ENCODE measurements at places on chromosomes 12 and 14. TPM values are rescaled to one million over a fixed set of nuclear protein-coding genes. Genes with fewer than 3 reads are reported as not detected.
A peak's percentile ranks its signal among the peaks of the same experiment; 100 is the strongest.

DNA sequence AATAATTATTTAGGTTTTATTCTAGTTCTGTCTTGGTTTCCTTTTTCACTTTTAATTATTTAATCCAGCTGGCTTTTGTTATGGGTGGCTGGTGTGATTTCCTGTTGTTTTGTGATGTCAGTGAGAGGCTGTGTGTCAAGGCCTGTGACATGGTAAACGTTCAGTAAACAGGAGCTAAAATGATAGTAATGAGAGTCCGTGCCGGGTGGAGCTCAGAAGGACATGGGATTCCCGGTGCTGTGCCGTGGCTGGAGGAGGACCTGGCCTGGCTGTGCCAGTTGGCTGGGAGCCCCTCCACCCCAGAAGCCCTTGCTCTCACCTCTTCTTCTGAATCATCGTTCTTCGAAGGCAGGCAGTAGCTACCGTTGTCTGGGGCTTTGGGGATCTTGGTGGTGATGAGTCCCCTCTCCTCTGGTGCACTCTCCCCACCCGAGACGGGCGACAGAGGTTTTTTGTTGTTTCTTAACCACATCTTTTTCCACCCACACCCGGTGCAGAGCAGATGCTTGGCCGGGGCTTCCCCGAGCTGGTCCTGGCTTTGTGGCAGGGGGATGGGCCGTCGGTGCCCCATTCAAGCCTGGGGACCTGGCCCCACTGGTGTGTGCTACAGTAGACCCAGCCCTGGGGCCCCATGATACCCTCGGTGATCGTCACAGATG is 29.1 kb downstream of the SH2B3 start:
- H3K4me1 ChIP-seq: peaks cover 100% of the 10 kb centered on the region
- H3K36me3 ChIP-seq: peaks cover 17% of the 10 kb centered on the region
- peak overlapping the region; percentile 91 for H3K27ac ChIP-seq
- peak; percentile 93 for DNase-seq
- H3K27me3 ChIP-seq: no peaks in the 10 kb centered on the region

- H3K4me3 ChIP-seq: no peak overlapping the region
- H3K27ac ChIP-seq: no peak overlapping the region
Measured at GRCh38 chr12:242496-242895, 20.1 kb downstream of the SLC6A13 start.

- no peak overlapping the region for H3K27ac ChIP-seq
- H3K4me1 ChIP-seq: no peaks in the 10 kb centered on the region
- peak; percentile 63 for DNase-seq
- H3K36me3 ChIP-seq: peaks cover 74% of the 10 kb centered on the region
- H3K4me3 ChIP-seq: no peak overlapping the region
- H3K27me3 ChIP-seq: no peaks in the 10 kb centered on the region
Measured at GRCh38 chr14:102969060-102969791, 46.8 kb downstream of the AMN start.

RNASE1 gene
- total RNA-seq: 219 TPM

DNA sequence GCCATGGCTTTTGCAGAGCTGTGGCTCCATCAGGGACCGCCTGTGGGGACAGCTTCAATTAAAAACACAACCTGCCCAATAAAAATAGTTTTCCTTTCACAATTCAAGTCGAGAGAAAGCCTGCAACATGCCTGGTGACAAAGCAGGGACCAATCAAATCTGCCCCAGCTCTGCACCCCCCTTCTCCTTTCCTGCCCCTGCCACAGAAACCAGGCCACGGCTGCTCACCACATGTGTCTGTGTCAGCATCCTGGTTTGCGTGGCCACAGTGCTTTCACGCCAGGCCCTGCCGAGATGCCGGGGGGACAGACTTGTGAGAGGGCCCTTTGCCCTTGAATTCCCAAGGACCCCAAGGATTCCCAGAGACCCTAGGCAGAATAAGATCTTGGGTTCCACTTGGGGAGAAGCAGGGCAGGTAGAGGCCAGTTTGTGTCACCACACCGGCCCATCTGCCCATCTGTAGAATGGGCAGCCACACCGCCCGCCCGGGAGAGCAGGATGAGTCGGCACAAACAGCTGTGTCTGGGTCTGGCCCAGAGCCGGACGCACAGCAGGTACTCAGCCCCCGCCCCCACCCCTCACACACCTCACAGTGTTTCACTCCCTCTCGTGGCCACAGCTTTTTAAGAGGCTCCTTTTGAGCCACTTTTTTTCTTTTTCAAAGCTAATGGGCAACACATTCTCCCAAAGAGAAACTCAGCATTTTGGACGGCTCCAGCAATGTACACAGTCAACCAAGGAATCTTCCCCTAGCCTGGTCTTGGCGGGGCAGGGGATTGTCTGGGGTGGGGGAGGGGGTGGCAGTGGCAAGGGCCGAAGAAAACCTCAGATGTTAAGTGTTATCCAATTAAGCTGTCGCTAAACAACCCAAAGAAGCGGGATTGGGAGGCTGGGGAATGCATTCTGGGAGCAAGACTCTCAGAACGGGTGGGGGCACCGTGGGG is 41.5 kb downstream of the BCL11B start:
- peak; percentile 84 for DNase-seq
- H3K4me3 ChIP-seq: no peak overlapping the region
- H3K36me3 ChIP-seq: no peaks in the 10 kb centered on the region
- no peaks in the 10 kb centered on the region for H3K4me1 ChIP-seq
- H3K27me3 ChIP-seq: peaks cover 62% of the 10 kb centered on the region
- H3K27ac ChIP-seq: peak overlapping the region; percentile 66

TGFB3 gene
- total RNA-seq: 8.8 TPM

GRCh38 chr14:90733139-90733808 is 83.0 kb downstream of the TTC7B start:
- DNase-seq: no peak
- no peaks in the 10 kb centered on the region for H3K36me3 ChIP-seq
- peaks cover 35% of the 10 kb centered on the region for H3K4me1 ChIP-seq
- no peak overlapping the region for H3K4me3 ChIP-seq
- no peak overlapping the region for H3K27ac ChIP-seq
- no peaks in the 10 kb centered on the region for H3K27me3 ChIP-seq

POTEM gene
- not detected for total RNA-seq

DNA sequence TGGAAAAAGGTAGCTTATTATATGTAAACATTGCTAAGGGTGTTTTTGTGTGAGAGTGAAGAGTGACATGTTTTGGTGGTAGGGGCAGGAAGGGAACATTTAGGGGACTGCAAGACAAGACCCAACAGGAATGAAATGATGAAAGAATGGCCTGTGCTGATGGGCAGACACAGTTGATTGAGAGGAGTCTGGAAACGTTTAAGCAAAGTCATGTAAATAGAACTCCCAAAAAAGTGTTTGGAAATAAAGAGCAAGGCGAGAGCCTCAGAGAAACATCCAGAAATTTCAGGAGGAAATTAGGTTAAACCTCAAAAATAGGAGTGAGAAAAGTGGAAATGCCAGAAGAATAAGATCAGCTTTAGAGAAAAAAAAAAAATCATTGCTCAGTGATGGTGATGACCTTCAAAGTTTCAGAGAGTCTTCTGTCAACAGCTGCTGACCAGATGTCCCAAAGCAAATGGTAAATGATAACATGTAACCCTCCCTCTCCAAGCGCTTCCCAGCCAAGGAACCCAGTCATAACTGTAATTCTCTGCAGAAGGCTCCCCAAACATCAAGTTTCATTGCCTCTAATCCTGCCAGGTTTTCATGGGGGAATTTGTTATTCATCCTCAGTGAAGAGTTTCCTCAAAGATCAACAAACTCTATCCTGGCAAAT is 223.2 kb upstream of the FAR2 start:
- H3K4me1 ChIP-seq: no peaks in the 10 kb centered on the region
- no peak for DNase-seq
- H3K27ac ChIP-seq: no peak overlapping the region
- no peaks in the 10 kb centered on the region for H3K27me3 ChIP-seq

- H3K36me3 ChIP-seq: no peaks in the 10 kb centered on the region
- H3K4me3 ChIP-seq: no peak overlapping the region
- H3K4me1 ChIP-seq: no peaks in the 10 kb centered on the region
- H3K27ac ChIP-seq: no peak overlapping the region
- no peaks in the 10 kb centered on the region for H3K27me3 ChIP-seq
Measured at GRCh38 chr14:41349289-41349910, 257.3 kb upstream of the LRFN5 start.

DNA sequence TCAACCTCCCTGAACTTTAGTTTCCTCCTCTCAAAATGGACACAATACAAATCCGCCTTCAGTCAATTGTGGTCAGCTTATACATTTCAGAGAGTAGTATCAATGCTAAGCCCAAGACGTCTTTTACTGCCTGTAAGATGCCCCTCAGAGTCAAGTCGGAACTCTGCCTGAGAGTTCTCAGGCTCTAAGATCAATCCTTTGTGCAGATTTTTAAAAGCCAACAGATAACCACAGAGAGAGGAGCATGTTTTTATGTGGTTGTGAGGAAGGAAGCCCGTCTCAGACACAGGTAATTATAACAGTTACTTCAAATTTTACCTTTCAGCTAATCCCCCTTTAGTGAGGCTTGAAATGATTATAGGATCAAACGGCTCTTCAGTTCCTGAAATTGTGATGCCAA is 91.6 kb downstream of the HELB start:
- no peak overlapping the region for H3K4me3 ChIP-seq
- DNase-seq: no peak
- no peaks in the 10 kb centered on the region for H3K4me1 ChIP-seq

DNA sequence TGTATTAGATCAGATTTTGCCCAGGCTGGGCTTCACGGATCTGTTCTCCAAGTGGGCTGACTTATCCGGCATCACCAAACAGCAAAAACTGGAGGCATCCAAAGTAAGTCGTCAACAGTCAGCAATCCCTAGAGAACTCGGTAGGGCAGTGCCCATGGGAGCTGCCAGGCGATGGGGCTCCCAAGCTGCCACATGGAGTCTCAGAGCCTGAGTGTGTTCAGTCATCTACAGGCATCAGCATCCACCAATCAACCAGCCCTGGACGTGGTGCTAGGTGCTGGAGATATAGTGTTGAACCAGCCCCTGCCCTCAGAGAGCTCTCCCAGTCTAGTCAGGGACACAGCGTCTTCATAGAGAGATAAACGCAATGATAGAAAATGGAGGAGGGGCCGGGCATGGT is 6.9 kb downstream of the SERPINA4 start:
- no peaks in the 10 kb centered on the region for H3K4me1 ChIP-seq
- H3K4me3 ChIP-seq: no peak overlapping the region
- no peaks in the 10 kb centered on the region for H3K27me3 ChIP-seq
- no peak for DNase-seq
- no peaks in the 10 kb centered on the region for H3K36me3 ChIP-seq
- H3K27ac ChIP-seq: no peak overlapping the region

DNA sequence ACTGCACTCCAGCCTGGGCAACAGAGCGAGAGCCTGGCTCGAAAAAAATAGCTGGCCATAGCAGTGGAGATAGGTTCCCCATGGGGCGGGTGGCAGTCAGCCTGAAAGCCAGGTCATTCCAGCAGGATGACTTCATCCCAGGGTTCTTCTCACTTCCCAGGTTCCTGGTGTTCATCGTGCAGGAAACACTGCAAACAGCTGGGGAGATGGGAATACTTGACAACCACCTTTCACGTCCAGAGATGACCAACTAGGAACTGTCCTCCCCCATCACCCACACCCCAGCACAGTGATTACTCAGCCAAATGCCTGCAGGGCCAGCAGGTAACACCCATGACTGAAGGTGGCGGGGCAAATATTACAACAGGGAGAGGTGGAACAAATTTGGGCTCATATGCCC is 1.7 kb downstream of the VSIG10 start:
- H3K4me3 ChIP-seq: no peak overlapping the region
- no peaks in the 10 kb centered on the region for H3K27me3 ChIP-seq
- no peak overlapping the region for H3K27ac ChIP-seq
- no peaks in the 10 kb centered on the region for H3K4me1 ChIP-seq
- no peak for DNase-seq

RTL1 gene
- total RNA-seq: not detected

Data from spleen (tissue), 13 donors.